A549 treated with Hydrocortisone at 1 μM for 4 hours (cell line): ENCODE measurements at places on chromosomes 11 and 22. TPM values are rescaled to one million over a fixed set of nuclear protein-coding genes. Genes with fewer than 3 reads are reported as not detected.

Gene ASRGL1
- 9.2 to 13.4 TPM (median 12.2 TPM) in 5 replicates for total RNA-seq

Gene KCNQ1
- total RNA-seq: 0.71 to 0.97 TPM (median 0.78 TPM) in 5 replicates

Gene CHRM1
- 0.06 to 0.13 TPM (median 0.08 TPM) in 5 replicates for total RNA-seq

Gene OSM
- total RNA-seq: 0.06 TPM in 1 of 5 replicates, not detected in the others

Gene TMPRSS4
- total RNA-seq: not detected in 5 replicates
